Right atrium auricular region (tissue), 2 donors: ENCODE measurements at places on chromosomes 3 and 15. TPM values are rescaled to one million over a fixed set of nuclear protein-coding genes. Genes with fewer than 3 reads are reported as not detected.
A peak's percentile ranks its signal among the peaks of the same experiment; 100 is the strongest.

- no peak overlapping the region for H3K27ac ChIP-seq
- DNase-seq, result no peak
- no peaks in the 10 kb centered on the region for H3K27me3 ChIP-seq
- H3K4me1 ChIP-seq, result no peaks in the 10 kb centered on the region
- H3K4me3 ChIP-seq, result no peak overlapping the region
- H3K36me3 ChIP-seq, result no peaks in the 10 kb centered on the region
Observed at GRCh38 chr3:112320691-112321090, 12.3 kb upstream of the CD200 start.

- no peak for DNase-seq
- H3K4me1 ChIP-seq, result no peaks in the 10 kb centered on the region
- no peaks in the 10 kb centered on the region for H3K27me3 ChIP-seq
Observed at GRCh38 chr15:90087454-90088154, 14.7 kb downstream of the IDH2 start.

GRCh38 chr3:177538048-177538749 is 340.9 kb upstream of the TBL1XR1 start:
- H3K36me3 ChIP-seq, result no peaks in the 10 kb centered on the region
- no peaks in the 10 kb centered on the region for H3K27me3 ChIP-seq
- H3K4me3 ChIP-seq, result no peak overlapping the region
- no peak overlapping the region for H3K27ac ChIP-seq
- H3K4me1 ChIP-seq, result peaks cover 23% of the 10 kb centered on the region
- no peak for DNase-seq

Gene CD86
- 1.9 TPM for total RNA-seq

Gene ADAMTS17
- total RNA-seq, result 3.6 TPM

Gene TUSC2
- total RNA-seq, result 23.4 TPM

DNA sequence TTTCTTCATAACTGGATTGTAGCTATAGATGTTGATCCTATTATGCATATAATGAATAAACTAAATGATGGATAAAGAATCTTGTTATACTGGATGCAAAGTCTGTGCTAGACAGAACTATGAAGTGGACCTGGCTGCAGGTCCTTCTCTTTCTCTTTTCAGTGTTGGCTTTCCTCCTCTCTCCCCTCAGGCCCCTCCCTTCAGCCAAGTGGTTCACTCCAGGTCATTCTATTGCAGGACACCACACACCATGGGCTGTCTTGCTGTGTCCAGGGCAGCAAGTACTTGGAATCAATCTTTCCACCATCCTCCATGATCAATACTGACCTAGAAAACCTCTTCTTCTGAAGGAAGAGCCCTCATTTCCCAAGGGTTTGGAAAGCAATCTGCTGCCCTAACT is 20.3 kb downstream of the EIF4E3 start:
- DNase-seq, result no peak
- H3K4me1 ChIP-seq, result peaks cover 6% of the 10 kb centered on the region
- peaks cover 6% of the 10 kb centered on the region for H3K36me3 ChIP-seq

Gene MUSTN1
- total RNA-seq, result 43.8 TPM

DNA sequence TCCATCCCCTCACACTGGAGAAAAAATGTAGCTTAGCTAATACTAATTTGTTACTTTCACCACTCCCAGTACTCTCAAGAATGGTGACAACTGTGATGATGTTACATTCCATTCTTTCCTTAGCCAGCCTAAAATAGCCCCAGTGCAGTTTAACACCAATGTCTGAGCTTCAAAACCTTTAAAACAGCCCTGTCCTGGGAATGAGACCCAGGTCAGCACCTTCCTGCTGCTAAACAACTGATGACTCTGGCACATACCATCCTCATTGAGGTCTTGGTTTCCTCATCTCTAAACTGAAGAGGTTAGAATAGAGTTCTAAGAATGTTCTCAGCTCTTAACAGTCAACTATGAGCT is 3.8 kb downstream of the SCAMP2 start:
- H3K4me1 ChIP-seq, result no peaks in the 10 kb centered on the region
- no peaks in the 10 kb centered on the region for H3K27me3 ChIP-seq
- H3K4me3 ChIP-seq, result no peak overlapping the region
- no peak for DNase-seq

Gene CMC1
- total RNA-seq, result 27.4 TPM

DNA sequence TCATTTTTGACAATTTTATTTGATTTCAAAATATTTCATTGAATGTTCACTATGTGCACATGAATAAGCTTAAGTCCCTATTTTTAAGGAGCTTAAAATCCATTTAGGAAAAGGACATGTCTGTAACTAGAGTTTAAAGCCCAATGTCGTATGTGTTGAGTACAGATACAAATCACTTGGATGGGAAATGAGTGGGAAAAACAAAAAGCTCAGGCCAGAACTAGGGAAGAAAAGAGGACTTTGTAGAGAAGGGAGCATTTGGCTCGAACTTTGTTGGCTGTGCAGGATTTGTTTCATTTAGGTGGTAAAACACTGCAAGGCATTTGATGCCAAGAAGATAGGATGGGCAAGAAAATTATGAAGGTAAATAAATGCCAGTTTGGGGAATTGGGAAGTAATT is 653.1 kb upstream of the KCNMB2 start:
- H3K27me3 ChIP-seq, result no peaks in the 10 kb centered on the region
- H3K4me3 ChIP-seq, result no peak overlapping the region
- H3K27ac ChIP-seq, result no peak overlapping the region
- H3K4me1 ChIP-seq, result no peaks in the 10 kb centered on the region
- no peaks in the 10 kb centered on the region for H3K36me3 ChIP-seq
- no peak for DNase-seq

DNA sequence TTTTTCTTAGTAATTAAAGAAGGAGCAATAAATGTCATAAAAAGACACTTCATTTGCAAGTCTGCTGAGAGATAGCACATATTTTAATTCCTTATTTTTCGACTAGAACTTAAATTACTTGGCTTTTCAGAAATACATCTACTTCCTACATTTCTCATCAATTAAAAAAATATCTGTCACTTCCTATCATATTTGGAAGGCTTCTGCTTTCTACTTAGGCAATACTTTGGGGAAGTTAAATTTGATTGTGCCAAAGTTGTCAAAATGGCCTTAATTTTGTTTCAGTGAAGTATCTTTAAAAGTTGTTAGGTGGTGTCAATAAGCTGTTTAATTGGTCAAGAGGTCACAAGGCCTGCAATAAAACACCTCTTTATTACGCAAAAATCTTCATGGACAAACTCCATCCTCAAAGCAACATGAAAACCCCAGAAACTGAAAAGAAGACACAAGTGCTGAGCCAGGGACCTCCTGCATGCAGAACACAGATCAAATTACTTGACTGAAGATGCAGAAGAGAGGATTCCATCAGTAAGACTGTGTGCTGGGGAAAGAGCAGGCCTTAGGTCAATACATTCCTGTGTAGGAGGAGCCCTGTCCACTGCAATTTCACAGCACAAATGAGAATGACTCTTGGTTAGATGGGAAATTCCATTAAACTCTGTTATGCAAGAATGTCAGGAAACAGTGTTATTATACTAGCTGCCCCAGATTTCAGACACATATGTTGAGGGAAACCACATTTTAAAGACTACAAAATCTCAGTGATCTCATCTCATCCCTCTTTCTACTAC is 48.0 kb upstream of the FSTL1 start:
- peak; percentile 62 for DNase-seq
- peak overlapping the region; percentile 1 for H3K27ac ChIP-seq
- no peaks in the 10 kb centered on the region for H3K27me3 ChIP-seq
- no peaks in the 10 kb centered on the region for H3K36me3 ChIP-seq

- peaks cover 1% of the 10 kb centered on the region for H3K27me3 ChIP-seq
- no peaks in the 10 kb centered on the region for H3K4me1 ChIP-seq
- H3K4me3 ChIP-seq, result peak overlapping the region; percentile 44
- DNase-seq, result no peak
Observed at GRCh38 chr15:96360581-96361308, 30.2 kb downstream of the NR2F2 start.

Gene SLC38A3
- total RNA-seq, result 7.9 TPM

Gene MRPL47
- 40.9 TPM for total RNA-seq

Gene SI
- total RNA-seq, result not detected

DNA sequence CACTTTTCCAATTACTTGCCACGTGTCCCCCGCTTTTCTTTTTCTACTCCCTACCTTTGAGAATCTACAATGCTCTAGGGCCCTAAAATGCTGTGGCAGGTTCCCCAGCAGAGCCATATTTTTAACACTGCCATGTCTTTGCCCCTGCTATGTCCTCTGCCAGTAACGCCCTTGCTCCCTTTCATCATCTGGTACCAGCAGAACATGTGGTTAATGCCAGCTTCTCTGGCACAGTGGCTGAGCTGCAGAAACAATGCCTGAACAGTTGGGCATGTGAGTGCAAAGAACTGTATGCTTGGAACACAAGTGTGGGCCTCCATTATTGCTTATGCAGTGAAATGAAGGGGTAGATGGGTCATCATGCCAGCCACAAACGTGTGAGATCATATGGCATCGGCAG is 287.6 kb downstream of the NEK10 start:
- no peak overlapping the region for H3K4me3 ChIP-seq
- no peaks in the 10 kb centered on the region for H3K27me3 ChIP-seq
- no peaks in the 10 kb centered on the region for H3K36me3 ChIP-seq
- no peak overlapping the region for H3K27ac ChIP-seq
- no peaks in the 10 kb centered on the region for H3K4me1 ChIP-seq

DNA sequence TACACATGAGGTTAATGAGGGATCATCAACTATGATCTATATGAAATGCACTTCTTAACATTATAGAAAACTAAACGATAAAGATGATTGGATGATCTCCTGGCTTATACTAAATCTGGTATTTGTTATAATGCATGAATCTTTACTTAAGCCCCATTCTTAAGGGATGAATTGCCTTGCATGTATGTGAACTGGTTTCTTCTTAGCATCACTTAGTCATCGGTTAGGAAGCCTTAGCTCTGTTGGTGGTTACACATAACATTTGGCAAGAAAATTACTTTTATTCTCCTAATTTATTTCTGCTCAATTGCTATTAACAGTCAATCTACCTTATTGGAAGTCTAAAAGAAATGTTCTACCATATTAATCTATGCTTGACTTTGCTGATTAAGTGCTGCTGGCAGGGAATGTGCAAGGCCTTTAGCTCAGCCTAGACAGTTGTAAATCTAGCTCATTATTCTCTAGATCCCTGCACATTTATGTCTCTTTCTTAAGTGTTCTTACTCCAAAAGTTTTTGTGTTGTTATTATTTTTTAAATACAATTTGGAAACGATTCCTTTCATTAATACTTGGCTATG is 356.0 kb downstream of the ZPLD1 start:
- no peak overlapping the region for H3K27ac ChIP-seq
- H3K4me3 ChIP-seq, result no peak overlapping the region
- no peaks in the 10 kb centered on the region for H3K36me3 ChIP-seq

Gene ZNF280D
- total RNA-seq, result 18.4 TPM

DNA sequence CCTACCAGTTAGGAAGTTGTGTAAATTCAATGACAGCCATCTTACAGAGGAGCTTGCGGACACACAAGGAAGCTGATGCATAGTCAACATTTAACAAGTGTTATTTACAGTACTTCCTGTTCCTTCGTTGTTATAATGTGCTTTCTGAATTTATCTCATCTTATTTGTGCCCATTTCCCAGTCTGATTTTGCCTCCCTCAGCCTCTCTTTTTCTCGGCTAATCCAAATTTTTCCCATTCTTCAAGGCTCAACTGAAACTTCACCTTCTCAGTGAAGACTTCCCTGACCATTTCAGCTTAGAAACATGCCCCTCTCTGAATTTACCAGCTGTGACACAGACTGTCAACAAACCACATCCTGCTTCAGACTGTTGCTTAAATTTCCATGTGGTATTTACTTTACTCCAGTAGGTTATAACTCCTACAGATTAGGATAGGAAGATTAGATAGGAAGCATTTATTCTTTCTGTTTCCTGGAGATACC is 55.7 kb upstream of the CP start:
- DNase-seq, result no peak
- no peak overlapping the region for H3K4me3 ChIP-seq
- H3K27ac ChIP-seq, result no peak overlapping the region
- no peaks in the 10 kb centered on the region for H3K4me1 ChIP-seq
- no peaks in the 10 kb centered on the region for H3K36me3 ChIP-seq

DNA sequence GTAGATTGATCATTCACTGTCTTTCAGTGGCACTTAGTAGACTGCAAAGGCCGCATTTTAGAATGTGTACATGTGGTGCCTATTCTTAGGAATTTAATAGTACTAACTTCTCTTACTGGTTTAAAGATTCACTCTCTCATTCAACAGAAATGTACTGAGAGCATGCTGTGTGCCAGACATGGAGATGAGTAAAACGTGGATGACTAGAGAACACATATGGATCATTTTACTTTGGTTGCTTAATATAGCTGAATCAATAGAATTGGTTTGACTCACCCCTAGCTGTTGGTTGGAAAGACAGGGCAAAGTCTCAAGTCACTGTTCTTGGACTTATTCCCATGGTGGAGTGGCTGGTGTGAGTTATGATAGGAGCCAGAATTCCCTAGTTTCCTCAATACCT is 109.1 kb upstream of the TNFAIP8L3 start:
- no peaks in the 10 kb centered on the region for H3K27me3 ChIP-seq
- no peak for DNase-seq
- no peaks in the 10 kb centered on the region for H3K4me1 ChIP-seq
- H3K27ac ChIP-seq, result no peak overlapping the region

GRCh38 chr15:27042230-27042629 is 71.2 kb downstream of the GABRG3 start:
- H3K27ac ChIP-seq, result no peak overlapping the region
- H3K4me3 ChIP-seq, result no peak overlapping the region
- H3K4me1 ChIP-seq, result no peaks in the 10 kb centered on the region
- no peaks in the 10 kb centered on the region for H3K27me3 ChIP-seq
- DNase-seq, result peak; percentile 42
- H3K36me3 ChIP-seq, result no peaks in the 10 kb centered on the region

- no peaks in the 10 kb centered on the region for H3K27me3 ChIP-seq
- DNase-seq, result no peak
- peaks cover 89% of the 10 kb centered on the region for H3K4me1 ChIP-seq
- H3K36me3 ChIP-seq, result peaks cover 8% of the 10 kb centered on the region
- no peak overlapping the region for H3K4me3 ChIP-seq
Observed at GRCh38 chr3:152305075-152305474, 36.3 kb downstream of the MBNL1 start.

GRCh38 chr15:43799945-43800285 is at the start of gene SERINC4:
SERINC4 (minus strand) TSS chr15:43800220; CDS start chr15:43799986, 234 bp downstream.
- H3K36me3 ChIP-seq, result peaks cover 62% of the 10 kb centered on the region
- H3K4me1 ChIP-seq, result no peaks in the 10 kb centered on the region
- peak within 1 kb of the TSS; percentile 95 for H3K27ac ChIP-seq
- H3K4me3 ChIP-seq, result peak within 1 kb of the TSS; percentile 71
- no peaks in the 10 kb centered on the region for H3K27me3 ChIP-seq
- DNase-seq, result no peak

Gene NPRL2
- 12.5 TPM for total RNA-seq

Gene DHFR2
- total RNA-seq, result 3.6 TPM

- DNase-seq, result no peak
- H3K27ac ChIP-seq, result no peak overlapping the region
- no peak overlapping the region for H3K4me3 ChIP-seq
- no peaks in the 10 kb centered on the region for H3K36me3 ChIP-seq
- no peaks in the 10 kb centered on the region for H3K27me3 ChIP-seq
Observed at GRCh38 chr15:92288755-92289154, 104.9 kb upstream of the ST8SIA2 start.

DNA sequence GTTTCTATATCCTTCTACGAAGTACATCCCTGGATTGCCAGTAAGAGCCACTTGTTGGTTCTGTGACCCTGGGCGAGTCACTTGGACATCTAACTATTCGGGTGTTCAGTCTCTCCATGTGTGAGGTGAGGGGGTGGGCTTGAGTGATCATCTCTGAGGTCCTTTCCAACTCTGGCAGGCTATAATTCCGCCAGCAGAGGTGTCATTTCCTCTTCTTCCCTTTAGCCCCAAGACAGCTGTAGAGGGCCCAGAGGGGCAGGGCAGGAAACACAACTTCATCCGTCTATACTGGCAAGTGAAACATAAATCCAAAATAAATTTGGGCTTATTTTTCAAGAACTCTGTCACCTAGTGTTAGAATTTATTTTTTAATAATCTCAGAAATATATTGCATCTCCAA is 38.1 kb downstream of the C2CD4A start:
- H3K27ac ChIP-seq, result no peak overlapping the region
- H3K4me1 ChIP-seq, result no peaks in the 10 kb centered on the region
- no peaks in the 10 kb centered on the region for H3K27me3 ChIP-seq
- H3K36me3 ChIP-seq, result no peaks in the 10 kb centered on the region
